ENCODE measurements at places on chromosomes 2 and 18.
A peak's percentile ranks its signal among the peaks of the same experiment; 100 is the strongest.

- DNase-seq: no peak
These were observed 106.0 kb downstream of the DTNB start for GRCh38 chr2:25567406-25567805.

- DNase-seq: no peak
These were observed 72.5 kb upstream of the RGPD5 start for GRCh38 chr2:109721626-109722025.

DNA sequence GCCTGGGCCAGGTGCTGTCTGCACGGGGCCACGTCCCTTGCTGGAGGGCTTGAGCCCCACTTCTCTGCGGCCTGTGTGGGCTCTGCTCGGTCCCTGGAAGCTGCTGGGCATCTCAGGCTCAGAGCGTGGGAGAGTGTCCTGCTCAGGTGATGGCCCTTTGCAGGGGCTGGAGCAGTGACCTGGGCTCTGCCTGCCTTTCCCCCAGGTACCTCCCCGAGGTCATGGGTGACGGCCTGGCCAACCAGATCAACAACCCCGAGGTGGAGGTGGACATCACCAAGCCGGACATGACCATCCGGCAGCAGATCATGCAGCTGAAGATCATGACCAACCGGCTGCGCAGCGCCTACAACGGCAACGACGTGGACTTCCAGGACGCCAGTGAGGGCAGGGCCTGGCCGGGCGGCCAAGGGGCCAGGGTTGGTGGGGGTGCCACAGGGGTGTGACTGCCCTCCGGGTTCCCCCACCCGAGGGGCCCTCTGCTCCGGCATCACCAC is 29.9 kb downstream of the GPC1 start:
- no peak for DNase-seq

DNA sequence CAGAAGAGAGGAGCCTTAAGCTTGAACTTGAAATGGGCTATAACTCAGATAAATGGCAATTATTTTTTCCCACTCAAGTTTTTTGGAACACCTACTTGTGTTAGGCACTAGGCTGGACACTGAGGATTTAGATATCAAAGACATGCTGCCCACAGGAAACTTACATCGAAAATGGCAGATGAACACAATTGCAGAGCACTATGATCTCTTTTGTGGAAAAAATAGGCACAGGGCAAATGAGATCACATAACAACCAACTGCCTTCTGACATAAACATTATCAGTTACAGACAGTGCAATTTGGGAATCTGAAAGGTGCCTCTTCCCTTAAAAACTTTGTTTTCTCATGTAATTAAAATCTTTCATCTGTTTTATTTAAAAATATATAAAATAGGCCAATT is 3.8 kb upstream of the IRS1 start:
- DNase-seq: no peak

DNA sequence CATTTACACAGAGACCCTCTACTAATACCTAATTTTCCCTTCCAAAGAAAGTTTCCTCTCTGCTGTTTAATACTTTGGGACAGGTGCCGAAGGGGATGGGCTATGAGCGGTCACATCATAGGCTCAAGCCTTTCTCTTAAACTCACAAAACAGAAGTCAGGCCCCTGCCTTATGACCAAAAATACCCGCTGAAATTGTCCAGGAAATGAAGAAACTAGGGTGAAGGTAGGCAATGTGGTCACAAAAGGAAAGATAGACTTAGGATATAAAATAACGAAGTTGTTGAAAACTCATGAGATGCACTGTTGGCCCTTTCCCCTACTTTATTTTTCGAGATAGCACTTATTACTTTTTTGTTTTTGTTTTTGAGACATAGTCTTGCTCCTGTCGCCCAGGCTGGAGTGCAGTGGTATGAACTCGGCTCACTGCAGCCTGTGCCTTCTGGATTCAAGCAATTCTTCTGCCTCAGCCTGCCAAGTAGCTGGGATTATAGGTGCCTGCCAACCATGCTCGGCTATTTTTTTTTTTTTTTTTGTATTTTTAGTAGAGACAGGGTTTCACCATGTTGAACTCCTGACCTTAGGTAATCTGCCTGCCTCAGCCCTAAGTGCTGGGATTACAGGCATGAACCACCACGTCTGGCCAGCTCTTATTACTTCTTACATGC is 16.3 kb downstream of the SLC8A1 start:
- DNase-seq: no peak

DNA sequence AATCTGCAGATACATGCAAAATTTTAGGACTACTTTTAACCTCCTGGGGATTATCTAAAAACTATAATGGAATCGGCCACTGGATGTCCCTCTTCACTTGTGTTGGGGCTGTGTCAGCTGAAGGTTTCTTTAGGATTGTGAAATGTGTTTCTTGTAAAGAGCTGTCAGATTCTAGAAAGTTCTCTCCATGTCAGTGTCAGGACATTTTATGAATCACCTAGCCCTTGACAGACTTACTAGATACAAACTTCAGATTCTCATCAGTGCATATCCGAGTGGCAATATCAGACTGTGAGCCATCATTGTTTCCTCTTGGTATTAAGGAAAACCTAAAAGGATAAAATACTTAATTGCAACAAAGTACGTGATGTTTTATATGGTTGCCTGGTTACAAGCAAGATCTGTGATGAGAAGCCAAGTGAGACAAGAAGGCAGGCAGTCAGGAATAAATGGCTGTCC is 107.3 kb downstream of the CPS1 start:
- no peak for DNase-seq

DNA sequence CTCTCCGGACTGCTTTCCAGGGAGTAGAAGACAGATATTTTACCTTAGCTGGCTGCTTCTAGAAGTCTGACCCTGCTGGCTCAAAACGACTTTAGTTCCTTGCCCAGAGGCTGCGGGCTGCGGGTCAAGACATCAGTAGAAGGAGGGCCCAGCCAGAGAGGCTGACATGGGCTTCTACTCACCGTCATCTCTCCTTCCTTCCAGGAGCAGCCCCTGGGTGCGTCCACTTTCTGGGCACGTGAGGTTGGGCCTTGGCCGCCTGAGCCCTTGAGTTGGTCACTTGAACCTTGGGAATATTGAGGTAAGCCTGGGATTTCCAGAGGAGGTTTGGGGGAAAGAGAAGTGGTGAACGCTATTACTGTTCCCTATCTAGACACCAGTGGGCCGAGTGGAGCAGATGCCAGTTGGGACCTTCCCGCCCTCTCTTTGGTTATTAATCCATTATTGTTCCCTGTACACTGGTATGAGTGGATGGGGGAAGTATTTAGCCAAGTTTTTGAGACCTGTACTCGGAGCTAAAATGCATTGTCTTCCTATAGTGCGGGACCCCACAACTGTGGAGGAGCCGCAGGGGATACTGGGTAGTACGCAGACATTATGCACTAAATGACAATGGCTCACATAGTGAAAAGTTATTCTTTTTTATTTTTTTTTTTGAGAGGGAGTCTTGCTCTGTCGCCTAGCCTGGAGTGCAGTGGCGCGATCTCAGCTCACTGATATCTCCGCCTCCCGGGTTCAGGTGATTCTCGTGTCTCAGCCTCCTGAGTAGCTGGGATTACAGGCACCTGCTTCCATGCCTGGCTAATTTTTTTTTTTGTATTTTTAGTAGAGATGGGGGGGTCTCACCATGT is 26.3 kb upstream of the CASP8 start:
- DNase-seq: no peak

- no peak for DNase-seq
These were observed 21.9 kb downstream of the MC2R start for GRCh38 chr18:13893418-13893760.

DNA sequence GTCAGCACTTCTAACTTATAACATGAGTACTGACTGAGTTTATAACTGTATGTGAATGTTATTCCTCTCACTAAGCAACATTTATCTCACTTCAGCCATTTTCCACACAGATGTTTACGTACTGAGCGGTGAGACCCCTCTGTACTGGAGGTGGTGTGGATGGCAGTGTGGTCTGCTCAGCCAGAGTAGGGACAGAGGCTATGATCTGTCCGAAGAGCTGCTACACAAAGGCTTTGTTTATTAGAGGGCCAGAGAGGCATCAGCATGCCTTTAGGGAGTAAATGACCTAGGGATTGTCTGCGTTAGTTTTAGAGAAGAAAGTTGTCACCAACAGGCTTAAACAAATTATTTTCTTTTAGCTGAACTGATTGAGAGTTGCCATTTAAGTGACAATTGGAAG is 23.2 kb upstream of the TACR1 start:
- no peak for DNase-seq

- no peak for DNase-seq
These were observed 481.9 kb downstream of the TMX3 start for GRCh38 chr18:68233018-68233417.

GRCh38 chr2:73252238-73253027 is 18.3 kb downstream of the CCT7 start:
- no peak for DNase-seq

DNA sequence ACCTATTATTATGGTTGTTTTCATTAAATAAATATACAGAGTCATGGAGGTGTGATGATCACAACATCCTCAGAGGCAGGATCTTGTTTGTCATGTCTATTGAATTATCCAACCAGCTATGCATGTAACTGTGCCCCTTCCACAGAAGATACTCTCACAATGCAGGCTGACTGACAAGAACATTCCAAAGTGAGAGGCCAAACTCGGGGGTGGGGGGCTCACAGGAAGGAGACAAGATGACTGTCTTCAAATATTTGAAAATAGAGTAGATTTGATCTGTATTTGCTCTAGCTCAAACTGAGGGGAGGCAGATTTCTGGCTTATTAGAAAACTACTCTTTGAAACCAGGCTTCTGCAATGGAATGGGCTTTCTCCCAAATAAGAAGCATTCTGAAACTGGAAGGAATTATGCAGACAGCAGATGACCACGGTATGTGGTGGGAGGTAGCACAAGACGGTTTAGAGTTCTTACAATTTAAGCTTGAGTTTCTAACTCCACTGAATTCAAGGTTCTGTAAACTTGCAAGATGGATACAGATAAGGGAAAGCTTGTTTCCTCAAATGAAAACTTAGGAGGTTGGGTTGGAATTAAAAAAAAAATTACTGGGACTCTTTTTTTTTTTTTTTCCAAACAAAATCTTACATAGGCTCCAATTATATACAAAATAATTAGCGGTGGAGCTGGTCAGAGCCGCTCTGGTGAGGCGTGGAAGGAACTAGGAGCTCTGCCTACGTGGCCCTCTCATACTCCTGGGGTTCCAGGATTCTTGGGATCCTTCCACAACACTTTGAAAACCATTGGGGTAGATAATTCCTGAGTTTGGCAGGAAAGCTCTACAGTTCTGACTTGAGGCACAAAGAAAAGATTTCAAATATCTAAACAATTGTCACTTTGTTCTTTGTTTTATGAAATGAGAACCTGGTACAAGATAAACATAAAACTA is 79.3 kb downstream of the PLA2R1 start:
- DNase-seq: no peak

- DNase-seq: peak; percentile 63
These were observed 41.5 kb upstream of the PUM2 start for GRCh38 chr2:20391951-20392699.

DNA sequence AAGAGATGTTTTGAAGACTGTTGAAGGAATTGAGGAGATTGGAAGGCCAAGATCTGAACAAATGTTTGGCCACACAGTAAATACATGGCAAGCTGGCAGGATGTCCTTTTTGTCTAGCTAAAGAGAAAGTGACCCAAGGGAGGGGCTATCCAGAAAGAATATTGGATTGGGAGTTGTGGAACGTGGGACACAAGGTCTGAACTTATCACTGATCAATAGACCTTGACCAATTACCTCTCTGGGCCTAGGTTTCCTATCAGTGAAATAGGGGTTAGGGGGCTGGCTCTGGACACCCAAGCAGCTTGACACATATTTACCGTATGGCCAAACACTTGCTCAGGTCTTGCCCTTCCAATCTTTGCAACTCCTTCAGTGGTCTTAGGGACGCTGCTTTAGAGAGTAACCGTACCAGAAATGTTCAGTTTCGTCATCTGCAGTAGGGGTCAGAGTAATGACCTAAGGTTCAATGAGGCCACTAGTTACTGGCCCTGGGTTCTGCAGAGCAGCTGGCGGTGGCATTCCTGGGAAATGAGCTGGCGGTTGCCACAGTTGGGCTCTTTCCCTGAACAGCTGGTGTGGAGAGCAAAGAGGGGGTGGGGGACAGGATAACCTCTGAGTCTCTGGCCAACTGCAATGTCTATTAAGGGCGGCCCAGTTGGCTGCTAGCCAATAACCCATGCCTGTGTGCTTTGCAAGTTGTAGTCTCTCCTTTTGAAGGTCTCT is 70.1 kb upstream of the STPG4 start:
- peak; percentile 80 for DNase-seq

DNA sequence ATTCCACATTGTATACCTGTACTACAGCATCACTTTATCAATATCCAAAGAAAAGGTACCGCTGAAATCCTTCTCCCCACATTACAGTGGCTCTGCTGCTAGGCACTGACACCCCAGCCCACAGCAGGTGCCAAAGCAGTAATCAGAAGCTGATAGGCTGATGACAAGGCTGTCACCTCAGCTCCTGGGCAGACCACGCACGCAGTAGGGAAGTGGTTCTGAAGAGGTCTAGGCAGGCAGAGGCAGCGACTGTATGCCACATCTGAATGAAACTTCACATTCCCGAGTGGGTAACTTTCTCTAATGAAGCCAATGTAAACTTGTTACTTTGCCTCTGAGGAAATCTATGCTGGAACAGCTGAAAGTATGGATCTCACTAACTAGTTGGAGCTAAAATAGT is 113.0 kb downstream of the MEP1B start:
- no peak for DNase-seq

DNA sequence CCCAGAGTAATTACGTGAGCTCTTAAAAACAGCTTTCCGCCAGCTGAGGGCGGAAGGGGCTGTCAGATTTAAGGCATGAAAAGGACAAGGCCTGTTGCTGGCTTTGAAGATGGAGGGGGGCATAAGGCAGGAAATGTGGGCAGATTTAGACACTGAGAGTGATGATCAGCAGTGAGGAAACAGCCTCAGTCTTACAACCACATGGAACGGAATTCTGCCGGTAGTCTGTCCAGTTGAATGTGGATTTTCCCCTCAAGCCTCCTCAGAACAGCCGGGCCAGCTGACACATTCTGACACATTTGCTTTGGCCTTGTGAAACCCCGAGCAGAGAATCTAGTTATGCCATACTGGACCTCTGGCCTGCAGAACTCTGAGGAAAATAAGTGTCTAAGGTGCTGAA is 16.6 kb downstream of the POLE4 start:
- no peak for DNase-seq

DNA sequence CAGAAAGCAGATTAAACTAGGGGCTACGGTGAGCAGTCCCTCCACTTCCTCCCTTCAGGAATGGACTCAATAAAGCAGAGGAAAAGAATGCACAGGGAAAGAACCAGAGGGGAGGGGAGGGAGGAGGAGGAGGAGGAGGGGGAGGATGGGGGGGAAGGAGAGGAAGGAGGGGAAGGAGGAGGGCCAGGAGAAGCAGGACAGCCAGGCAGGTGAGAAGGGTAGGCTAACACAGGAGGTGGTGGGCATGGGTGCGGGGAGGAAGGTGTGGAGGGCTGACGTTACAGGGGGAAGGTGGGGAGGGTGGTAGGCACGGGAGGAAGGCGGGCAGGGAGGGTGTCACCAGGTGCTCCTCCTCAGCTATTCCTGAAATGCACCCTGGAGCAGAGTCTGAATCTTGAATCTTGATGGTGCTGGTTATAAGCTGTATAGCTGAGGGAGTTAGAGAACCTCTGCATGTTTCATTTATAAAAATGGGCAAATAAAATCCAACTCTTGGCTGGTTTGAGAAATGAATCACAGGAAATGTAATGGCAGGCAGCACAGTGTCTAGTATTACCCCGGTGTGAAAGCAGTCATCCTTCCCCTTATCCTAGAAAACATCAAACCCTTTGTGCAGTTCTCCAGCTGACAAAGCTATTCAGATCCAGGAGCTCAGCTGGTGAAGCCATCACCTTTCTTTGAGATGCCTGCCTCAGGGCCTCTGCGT is 3.4 kb downstream of the TMEM18 start:
- DNase-seq: no peak
